Inflammatory macrophage treated with lipopolysaccharide for 1 hour (primary cell): ENCODE measurements at places on chromosomes 6 and 20.

DNA sequence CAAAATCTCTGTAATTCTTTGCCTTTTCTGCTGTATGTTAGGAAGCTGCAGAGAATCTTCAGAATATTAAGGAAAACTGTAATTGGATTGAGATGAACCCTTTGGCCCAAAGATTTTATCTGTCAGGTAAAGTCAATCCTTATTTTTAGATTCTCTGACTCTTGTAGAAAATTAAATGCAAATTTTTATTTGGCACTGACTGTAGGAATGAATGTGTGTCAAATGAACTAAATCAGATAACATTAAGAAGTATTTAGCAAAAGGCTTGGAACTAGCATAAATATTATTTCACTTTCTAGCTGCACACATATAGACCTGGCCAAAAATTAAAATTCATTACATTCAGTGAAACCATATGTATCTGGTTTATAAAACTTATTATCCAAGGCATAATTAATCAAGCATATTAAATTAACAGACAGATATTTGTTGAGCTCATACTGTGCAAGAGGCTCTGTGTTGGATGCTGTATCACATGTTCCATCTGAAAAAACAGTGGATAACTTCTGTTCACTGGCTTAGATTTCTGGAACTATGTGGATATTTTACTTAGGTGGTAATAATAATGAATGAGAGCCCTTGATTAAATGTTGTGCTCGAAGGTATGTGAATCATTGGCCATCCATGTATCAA lies 124.8 kb downstream of the HDGFL1 start:
- DNase-seq = no peak

DNA sequence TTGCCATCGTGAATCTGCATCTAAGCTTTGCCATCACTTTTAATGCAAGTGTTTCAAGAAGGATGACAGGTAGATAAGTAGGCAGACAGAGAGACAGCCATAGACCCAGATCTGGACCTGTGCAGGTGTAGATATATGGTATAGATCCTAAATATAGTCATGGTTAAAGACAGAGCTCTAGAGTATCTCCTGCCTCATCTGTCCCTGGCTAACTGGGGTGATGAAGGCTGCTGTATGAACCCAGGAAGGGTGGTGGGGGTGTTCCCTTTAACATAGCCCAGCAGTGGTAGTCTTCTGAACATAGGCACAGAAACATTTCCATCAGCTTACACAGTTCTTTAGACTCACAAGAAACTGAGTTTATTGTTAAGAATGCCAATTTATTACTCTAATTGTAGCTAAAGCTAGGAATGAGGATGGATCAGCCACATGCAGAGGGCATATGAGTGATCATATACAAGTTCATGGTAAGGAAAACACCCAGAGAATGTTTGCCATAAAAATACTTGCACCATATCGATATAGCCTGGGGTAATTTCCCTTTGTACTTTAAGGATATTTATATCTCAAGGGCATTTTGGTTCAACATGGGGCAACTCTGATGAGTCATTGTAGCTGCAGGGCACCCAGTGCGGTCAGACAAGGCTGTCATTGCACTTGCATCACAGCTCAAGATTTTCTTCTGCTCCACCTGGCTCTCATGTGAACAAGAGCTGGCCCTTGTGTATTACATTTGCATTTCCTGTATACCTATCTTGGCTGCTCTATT lies 587.2 kb downstream of the EPM2A start:
- peak; percentile 78 for DNase-seq

DNA sequence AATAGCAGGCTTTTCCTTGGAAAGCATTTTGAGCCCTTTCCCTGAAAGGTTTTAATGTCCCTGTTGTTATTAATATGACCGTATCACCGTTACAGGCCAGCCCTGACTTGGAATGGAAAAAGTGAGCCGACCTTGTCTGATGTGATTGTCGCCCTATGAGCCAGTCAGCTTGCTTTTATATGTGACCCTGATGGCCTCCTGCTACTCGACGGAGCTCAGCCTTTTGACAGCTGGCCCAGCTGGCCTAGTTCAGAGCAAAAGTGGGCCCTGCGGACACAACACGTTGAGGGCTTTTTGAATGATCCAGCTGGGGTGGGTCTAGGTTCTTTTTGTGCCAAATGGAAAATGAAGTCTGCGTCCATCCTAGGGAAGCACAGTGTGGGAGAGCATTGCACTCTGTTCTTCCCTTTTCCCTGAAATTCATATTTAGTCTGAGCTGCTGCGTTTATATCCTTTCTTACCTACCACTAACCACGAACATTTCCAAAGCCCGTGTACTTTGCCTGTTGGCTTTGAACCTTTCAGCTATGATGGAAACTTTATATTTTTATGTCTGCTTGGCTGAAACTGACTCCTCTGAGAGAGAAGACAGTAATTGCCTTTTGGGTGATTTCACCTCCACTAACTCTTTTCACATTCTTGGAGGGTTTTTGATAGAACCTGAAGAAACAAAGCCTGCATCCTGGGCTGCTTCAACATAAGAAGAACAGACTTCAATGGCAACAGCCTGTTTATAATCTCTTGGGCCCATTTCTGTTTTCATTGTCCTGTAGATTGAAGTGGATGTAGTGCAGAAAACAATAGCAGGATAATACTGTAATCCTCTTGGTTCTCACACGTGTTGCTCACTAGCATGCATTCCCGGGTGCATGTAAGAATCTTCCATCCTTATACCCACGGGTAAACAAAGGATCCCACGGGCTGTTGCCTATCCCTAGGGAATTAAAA lies 121.8 kb upstream of the HDGFL1 start:
- DNase-seq = no peak

GRCh38 chr6:61538801-61539200 lies 747.2 kb downstream of the KHDRBS2 start:
- no peak for DNase-seq

- no peak for DNase-seq
Observed at GRCh38 chr6:130870179-130870880, 43.1 kb downstream of the SMLR1 start.

DNA sequence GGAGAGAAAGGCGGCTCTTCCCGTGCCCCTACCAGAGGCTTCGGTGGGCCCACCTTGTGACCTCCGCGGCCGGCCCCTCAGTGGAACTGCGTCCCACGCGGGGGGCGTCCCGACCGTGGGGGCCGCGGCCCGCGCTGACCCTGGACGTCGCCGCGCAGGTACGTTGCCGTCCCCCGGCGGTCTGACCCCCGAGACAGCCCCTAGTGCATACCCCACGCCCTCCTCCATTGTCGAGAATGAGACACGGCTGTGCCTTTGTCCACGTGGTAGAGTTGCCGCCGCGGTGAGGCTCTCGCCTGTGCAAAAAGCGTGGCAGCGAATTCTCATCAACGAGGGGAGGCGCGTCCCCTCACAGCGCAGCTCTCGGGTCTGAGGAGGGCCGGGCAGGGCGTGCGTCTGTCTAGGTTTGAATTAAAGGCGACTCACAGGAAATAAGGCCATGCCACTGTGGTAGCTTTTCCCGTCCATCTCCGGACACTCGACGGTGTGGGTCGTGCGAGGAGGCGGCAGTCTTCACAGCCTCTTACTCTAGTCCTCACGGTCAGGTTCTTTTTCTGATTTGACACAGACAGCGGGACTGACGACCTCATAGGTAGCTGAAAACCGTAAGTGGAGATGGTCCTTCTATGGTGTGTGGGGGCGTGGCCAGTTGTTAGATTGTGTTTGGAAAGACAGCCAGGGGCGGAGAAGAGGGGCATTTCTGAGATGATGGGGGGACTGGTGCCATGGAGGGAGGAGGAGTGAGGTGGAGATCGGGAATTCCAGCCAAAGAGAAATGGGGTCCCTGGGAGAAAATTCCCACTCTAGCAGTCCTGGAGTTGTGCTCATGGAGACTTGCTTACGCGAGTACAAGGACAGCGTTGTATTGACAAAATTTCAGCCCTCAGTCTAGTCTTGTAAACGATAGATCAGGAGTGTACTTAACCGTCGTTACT lies 580 bp downstream of the NXT1 start:
- peak; percentile 19 for DNase-seq

- no peak for DNase-seq
Observed at GRCh38 chr6:118216751-118217150, 309.7 kb downstream of the SLC35F1 start.

DNA sequence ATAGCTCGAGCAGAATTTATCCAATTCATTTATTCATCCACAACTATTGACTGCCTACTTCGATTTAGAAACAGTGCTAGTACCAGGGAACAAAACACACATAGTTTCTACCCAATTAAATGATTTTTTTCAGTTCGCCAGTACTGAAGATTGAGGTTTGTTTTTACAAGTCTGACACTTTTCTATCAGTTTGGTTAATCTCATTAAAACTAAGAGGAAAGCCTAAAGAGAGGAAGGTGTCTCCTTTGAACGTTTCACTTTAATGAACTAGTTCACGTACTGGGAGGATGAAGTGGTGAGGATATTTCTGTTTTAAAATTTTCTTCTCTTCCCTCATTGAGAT lies 570 bp upstream of the ANKS1A start:
- no peak for DNase-seq

DNA sequence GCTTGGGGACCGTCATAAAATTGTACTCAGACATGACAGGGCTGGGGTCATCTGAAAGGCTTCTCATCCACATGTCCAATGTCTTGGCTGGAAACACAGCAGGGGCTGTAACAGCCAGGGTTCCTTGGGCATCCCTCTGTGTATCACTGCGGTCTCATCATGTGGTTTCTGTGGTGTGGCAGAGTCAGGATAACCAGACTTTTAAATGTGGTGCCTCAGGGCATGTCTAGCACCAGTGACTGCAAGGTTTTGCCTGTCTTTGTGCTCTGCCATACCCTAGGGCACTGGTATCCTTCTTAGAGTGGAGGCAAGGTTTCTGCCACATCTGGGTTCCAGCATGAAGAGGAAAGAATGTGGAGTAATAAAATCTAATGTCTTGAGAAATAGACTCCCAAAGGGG lies 124.2 kb downstream of the PLEKHG1 start:
- no peak for DNase-seq

DNA sequence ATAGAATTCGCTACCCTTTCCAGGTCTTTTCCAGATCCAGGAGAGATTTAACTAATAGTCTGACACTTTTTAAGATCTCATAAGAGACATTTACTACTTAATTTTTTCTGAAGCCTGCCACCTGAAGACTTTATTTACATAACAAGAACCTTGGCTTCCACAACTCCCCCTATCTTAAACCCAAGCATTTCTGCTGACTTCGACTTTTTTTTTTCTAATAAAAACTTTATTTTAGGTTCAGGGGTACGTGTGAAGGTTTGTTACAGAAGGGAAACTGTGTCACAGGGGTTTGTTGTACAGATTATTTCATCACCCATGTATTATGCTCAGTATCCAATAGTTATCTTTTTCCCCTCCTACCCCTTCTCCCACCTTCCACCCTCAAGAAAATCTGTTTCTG lies 64.9 kb upstream of the OR14J1 start:
- DNase-seq = no peak

- no peak for DNase-seq
Observed at GRCh38 chr6:41608443-41609151, 29.7 kb upstream of the MDFI start.

DNA sequence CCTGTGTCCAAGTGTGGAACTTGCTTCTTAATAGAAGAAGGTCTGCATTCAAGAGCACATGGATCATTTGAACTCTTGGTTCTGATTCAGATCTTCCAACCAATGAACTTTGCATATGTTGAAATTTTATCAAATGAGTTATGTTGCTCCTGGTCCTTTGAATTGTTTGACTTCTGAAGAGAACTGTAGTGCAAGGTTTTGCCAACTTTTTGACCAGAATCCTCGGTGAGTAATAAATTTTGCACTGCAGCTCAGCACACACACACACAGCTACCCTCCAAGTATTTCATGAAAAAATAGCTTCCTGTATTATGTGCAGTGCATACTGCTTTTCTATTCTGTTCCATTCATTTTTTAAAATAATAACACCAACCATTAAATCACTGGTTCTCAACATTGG lies 67.5 kb downstream of the BFSP1 start:
- no peak for DNase-seq

GRCh38 chr6:169826697-169827096 lies 75.3 kb downstream of the ERMARD start:
- no peak for DNase-seq

GRCh38 chr6:144528743-144529425 lies 243.7 kb downstream of the UTRN start:
- no peak for DNase-seq
